Ovary (tissue), 10 donors: ENCODE measurements at places on chromosomes 3 and 15. TPM values are rescaled to one million over a fixed set of nuclear protein-coding genes. Genes with fewer than 3 reads are reported as not detected.

DNA sequence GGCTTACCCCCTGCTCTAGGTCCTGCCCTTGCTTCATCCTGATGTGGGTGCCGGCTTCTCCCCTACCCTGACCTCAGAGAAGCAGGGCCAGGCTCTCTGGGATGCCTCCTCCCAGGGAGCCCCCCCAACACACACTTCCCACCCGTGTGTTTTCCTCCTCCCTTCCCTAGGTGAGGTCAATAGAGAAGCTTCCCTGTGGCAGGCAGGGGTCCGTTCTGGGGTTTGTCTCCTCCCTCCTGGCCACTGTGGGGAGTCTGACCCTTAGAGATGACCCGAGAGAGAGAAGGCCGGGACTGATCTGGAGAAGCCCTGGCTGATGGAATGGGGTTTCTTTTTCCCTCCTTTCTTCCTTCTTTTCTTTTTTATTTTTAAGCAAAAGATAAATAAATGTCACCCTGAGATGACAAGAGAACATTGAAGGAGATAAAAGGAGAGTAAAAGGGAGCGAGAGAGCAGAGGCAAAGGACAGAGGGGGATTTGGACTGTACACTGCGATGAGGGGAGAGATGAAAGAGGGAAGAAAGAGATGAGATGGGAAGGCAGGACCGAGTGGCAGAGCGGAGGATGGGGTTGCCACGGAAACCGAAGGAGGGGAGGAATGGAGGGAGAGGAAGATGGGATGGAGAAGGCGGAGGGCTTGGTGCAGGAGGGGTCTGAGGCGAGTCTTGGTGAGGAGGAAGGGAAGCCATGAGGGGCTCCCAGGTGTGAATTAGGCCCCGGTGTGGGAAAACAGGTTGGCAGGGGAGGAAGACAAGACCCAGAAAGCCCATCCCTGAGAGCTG, 48.4 kb downstream of the IDH2 start:
- DNase-seq: no peak

- no peak for DNase-seq
These were observed 419 bp upstream of the CALML4 start for GRCh38 chr15:68205558-68205944.

SOX2 gene
- 0.24 TPM for polyA plus RNA-seq

ISLR2 gene
- 0.43 TPM for polyA plus RNA-seq

COL8A1 gene
- polyA plus RNA-seq: 8.0 TPM

DNA sequence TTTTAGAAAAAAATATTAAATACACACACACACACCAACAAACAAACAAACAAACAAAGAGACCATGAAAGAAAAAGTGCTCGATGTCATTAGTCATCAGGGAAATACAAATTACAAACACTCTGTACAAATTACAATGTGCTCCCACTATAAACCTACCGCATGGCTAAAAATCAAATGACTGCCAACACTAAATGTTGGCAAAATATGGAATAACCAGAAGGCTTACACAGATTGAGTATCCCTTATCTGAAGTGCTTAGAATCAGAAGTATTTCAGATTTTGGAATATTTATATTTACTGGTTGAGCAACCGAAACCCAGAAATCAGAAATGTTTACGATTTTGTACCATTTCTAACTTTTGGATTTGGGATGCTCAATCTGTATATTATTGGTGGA, 33.4 kb downstream of the CDV3 start:
- no peak for DNase-seq

MNS1 gene
- polyA plus RNA-seq: 3.4 TPM
